ENCODE measurements at places on chromosomes 2 and 18. TPM values are rescaled to one million over a fixed set of nuclear protein-coding genes. Genes with fewer than 3 reads are reported as not detected.

COL4A3 gene
- total RNA-seq, result 0.49 TPM

RAX gene
- not detected for total RNA-seq

PLA2R1 gene
- 1.7 TPM for total RNA-seq

ASAP2 gene
- 44.5 TPM for total RNA-seq

MTIF2 gene
- total RNA-seq, result 17.2 TPM

LAMA1 gene
- 12.8 TPM for total RNA-seq

TDRD15 gene
- not detected for total RNA-seq

EFEMP1 gene
- 3.9 TPM for total RNA-seq

DCDC2C gene
- total RNA-seq, result 0.49 TPM

DOK6 gene
- 61.5 TPM for total RNA-seq

NLRC4 gene
- 0.49 TPM for total RNA-seq

DYNAP gene
- total RNA-seq, result not detected

IL1B gene
- 0.49 TPM for total RNA-seq

RTP5 gene
- total RNA-seq, result 5.2 TPM

MYO3B gene
- 0.25 TPM for total RNA-seq

LBX2 gene
- not detected for total RNA-seq

UGT1A10 gene
- not detected for total RNA-seq

AFF3 gene
- 81.4 TPM for total RNA-seq

XRCC5 gene
- total RNA-seq, result 332 TPM

RNU2-63P gene
- not detected for total RNA-seq

CRYGD gene
- total RNA-seq, result 1.2 TPM

CRYGC gene
- not detected for total RNA-seq

PAX3 gene
- total RNA-seq, result 0.49 TPM

PROKR1 gene
- 0.25 TPM for total RNA-seq

SP140 gene
- 0.49 TPM for total RNA-seq

RAMP1 gene
- total RNA-seq, result 6.4 TPM

PCARE gene
- total RNA-seq, result under 0.01 TPM

RND3 gene
- 116 TPM for total RNA-seq

PFN4 gene
- 0.98 TPM for total RNA-seq

GAREM2 gene
- 10.6 TPM for total RNA-seq

AQP12A gene
- not detected for total RNA-seq

TRIM43 gene
- not detected for total RNA-seq

ARHGAP28 gene
- 16.2 TPM for total RNA-seq

ANKRD30BL gene
- total RNA-seq, result 8.9 TPM

MYOM1 gene
- total RNA-seq, result 1.5 TPM

SULT1C2 gene
- total RNA-seq, result 0.98 TPM

GAREM1 gene
- 38.1 TPM for total RNA-seq

CHMP1B gene
- 38.8 TPM for total RNA-seq

ASPRV1 gene
- 1.7 TPM for total RNA-seq

BOLA3 gene
- 19.7 TPM for total RNA-seq

MAT2A gene
- total RNA-seq, result 66.4 TPM

CKAP2L gene
- 3.2 TPM for total RNA-seq

SLC9A2 gene
- total RNA-seq, result 0.49 TPM

TEKT4 gene
- total RNA-seq, result not detected

TNFAIP6 gene
- total RNA-seq, result 0.25 TPM

GPBAR1 gene
- 0.25 TPM for total RNA-seq

ARL5A gene
- 43.0 TPM for total RNA-seq

PID1 gene
- total RNA-seq, result 32.0 TPM

SOWAHC gene
- total RNA-seq, result 30.2 TPM

CD8B gene
- total RNA-seq, result 0.25 TPM

CCL20 gene
- total RNA-seq, result not detected

MC4R gene
- 1.2 TPM for total RNA-seq

DSEL gene
- total RNA-seq, result 59.0 TPM

RNPEPL1 gene
- total RNA-seq, result 7.1 TPM

KCNIP3 gene
- total RNA-seq, result 3.0 TPM

CIB4 gene
- total RNA-seq, result not detected

Measured in temporal lobe (tissue), 4 donors.